ENCODE measurements at places on chromosomes 3 and 15.

GRCh38 chr3:94525043-94525442, 462.2 kb downstream of the NSUN3 start:
- no peak for DNase-seq

DNA sequence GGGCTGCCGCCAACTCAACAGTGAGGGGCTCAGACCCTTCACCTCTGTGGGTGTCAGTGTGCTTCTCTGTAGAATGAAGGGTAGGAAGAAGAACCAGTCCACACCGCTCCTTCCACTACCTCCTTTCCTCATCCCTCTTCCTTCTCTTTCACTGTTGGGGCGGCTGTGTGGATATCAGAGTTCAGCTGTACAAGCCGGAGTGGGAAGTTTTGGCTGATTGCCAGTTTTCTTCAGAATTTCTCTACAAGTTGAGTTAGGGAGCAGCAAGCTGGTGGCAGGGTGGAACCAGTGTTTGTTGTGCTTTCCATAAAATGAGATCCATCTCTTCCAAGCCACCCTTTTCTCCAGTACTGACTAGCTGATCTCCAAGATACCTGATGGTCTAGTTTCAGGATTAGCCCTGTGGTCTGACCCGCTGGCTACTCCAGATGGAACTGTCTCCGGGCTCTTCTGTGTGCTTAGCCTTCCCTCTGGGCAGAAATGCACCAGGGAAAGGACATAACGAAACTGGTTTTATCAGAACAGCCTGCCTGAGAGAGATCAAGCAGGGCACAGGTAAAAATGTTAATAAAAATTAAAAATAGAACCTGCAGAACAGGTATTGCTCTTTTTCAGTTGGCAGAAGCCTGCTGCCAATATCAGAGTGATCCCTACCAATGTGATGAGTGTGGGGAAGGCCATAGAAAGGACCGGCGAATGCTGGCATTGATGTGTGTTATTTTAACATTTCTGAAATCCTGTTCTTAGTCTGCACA, 169.9 kb upstream of the TSC22D2 start:
- no peak for DNase-seq

- DNase-seq = no peak
Observed at GRCh38 chr15:69161079-69161877, 843 bp downstream of the GLCE start.

- DNase-seq = no peak
Observed at GRCh38 chr3:74067296-74067695, 442.6 kb upstream of the PDZRN3 start.

DNA sequence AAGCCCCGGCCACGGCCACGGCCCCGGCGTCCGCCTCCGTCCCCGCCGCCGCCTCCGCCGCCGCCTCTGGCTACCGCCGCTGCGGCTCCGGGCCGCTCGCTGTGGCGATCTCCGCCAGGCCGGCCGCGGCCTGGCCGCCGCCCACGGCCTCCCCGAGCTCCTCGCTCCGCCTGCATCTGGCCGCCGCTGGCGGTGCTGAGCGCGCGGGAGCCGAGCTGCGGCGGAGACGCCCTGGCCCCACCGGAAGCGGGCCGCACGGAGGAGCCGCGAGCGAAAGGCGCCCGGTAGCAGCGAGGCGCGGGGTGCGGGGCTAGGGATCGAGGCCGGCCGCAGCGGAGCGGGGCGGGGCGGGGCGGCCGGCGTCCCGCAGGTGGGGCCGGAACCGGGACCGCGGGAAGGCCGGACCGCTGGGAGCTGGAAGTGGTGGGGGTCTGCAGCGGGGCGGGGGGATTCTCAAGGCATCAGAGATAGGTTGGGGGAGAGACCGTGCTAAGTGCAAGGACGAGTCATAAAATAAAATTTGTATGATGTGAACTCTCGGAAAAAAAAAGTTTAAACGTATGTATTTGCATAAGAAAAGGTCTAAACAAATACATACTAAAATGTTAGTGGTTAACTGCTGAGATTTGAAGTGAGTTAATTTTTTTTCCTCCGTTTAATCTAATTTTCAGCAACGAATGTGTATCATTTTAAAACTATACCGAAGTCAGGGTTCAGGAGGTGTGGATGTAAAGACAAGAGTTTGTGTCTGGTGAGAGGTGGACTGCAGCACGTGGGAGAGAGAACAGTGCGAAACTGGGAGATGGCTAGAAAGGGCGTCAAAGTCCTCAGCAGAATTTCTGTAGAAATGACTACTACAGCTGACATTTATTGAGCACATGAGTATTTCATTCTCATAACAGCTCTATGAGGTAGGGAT, at the start of gene AVEN:
Gene AVEN, minus strand, starts transcription at position 334 of the 919 bp plus-strand sequence. Its CDS starts 158 bp downstream, at position 176.
- DNase-seq = no peak

DNA sequence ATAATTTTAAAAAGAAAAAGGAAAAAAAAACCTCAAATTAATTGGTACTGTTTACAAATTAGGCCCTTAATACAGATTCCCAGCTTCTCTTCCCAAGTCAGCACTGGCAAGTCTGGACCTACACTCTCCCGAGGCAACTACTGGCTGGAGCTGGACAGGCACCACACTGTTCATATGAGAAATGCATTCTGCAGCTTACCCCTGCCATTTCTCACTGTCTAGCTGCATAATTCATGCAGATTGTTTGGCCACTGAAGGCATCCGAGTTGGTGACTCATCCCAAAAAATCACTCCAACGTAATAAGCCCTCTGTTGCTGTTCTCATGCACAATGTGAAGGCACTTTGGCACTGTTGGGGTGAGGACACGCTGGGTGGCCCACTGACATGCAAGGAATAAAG, 45.3 kb downstream of the ROPN1B start:
- no peak for DNase-seq

DNA sequence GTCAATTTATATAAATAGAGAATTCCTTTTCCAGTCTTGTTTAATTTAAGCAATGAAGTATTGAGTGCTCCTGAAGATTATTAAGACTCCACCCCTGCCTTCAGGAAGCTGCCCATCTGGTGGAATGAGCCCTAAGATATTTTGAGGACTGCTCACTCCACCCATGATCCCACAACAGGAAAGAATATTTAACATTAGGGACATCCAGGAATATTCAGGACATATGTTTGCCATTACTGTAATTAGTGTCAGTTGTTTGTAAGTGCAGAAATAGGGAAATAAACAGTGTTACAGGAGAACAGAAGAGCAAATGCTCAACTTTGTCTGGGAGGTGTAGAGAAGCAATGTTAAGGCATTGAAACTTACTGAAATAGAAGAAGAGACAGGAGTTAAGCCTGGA, 375.0 kb downstream of the ROBO2 start:
- no peak for DNase-seq

DNA sequence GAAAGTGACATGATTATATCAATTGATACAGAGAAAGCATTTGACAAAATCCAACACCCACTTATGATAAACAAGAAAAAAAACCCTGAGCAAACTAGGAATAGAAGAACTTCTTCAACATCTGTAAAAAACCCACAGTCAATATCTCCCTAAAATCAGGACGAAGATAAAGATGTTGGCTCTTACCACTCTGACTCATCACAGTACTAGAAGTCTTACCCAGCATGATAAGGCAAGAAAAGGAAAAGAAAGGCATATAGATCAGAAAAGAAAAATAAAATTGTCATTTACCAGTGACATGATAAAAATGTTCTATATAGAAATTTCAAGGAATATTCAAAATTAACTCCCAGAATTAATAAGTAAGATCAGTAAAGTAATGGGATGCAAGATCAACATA, 7.2 kb upstream of the FBXW12 start:
- no peak for DNase-seq

DNA sequence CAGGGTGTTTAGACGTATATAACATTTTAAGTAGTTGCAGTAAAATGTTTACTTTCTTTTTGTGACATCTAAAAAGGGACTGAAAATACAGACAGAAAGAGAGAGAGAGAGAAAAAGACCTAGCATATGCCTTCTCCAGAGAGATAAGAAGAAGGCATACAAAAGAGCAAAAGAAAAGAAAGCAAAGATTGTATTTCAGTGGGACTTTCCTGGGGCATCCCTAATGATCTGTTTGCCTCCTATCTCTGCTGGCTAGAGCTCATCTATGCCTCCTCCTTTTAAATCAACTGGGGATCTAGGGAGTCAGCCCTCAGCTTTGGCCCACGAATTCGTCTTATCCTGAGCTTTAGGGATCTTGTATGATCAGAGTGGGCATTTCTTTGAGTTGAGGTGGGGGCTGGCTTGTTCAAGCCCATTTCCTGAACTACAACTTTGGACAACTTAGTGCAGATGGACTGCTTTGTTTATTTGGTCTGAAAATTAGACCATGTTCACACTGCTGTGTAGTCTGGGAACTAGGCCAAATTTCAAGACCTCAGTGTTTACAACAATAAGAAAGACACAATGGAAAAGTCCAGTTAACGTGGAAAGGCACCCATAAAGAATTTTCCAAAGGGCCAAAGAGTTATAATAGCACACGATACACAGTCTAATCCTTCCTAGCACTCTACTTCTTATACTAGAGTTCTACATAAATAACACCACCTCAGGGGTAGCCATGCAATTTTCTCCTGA, 61.0 kb downstream of the ATP8B4 start:
- no peak for DNase-seq

GRCh38 chr15:57445872-57446271, 69.6 kb downstream of the CGNL1 start:
- no peak for DNase-seq

GRCh38 chr15:40323953-40324937, 753 bp downstream of the INAFM2 start:
- no peak for DNase-seq

DNA sequence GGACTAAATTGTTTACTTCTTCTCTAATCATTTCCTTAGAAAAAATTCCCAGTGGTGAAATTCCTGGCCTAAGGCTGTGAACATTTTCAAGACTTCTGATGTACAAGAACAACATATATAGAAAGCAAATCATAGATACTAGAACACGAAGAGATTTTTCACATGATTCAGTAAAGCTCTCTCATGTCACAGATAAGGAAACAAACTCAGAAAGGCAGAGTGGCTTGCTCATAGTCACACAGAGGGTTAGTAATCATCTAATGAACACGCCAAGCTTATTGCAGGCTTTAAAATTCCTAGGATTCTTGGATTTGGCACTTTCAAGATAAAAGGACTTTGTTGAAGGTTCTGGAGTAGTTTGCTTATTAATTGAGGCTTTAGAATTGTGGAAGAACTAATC, 26.2 kb downstream of the CRTAP start:
- DNase-seq = no peak

GRCh38 chr3:152328841-152329240, 60.1 kb downstream of the MBNL1 start:
- peak; percentile 54 for DNase-seq

DNA sequence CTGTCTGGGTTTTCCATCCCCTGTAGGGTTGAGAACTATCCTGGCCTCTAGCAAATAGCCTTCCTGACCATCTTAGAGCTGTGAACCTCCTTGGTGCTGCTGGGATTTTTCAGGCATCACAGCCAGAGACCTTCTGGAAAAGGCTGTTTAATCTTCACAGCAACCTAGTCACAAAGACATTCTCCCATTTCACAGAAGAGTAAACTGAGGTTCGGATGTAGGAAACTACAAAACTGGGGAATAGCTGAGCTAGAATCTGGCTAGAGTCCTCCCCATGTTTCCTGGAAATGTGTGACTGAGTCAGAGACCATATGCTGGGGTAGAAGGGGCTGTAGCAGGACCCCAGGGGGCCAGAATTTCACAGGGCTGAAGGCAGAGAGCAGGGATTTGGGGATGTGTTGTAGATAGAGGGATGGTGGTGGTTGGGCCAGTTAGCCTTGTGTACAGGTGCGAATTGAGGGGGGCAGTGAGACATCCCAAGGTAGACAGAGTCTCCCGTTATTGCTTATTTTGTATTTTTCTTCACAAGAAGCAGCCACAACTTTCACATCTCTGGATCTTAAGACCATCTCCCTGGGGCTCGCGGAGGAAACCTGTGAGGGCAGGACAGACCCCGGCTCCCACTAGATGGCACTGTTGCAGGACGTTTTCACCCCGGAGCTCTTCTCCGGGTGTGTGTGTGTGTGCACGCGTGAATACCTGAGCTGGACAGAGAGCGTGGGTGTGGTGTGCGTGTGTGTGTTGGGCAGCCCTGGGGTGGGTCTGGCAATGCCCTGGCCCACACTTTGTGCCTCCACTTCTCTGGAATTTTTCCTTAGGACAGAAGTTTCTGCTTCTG, 66.9 kb upstream of the PRR23C start:
- no peak for DNase-seq

DNA sequence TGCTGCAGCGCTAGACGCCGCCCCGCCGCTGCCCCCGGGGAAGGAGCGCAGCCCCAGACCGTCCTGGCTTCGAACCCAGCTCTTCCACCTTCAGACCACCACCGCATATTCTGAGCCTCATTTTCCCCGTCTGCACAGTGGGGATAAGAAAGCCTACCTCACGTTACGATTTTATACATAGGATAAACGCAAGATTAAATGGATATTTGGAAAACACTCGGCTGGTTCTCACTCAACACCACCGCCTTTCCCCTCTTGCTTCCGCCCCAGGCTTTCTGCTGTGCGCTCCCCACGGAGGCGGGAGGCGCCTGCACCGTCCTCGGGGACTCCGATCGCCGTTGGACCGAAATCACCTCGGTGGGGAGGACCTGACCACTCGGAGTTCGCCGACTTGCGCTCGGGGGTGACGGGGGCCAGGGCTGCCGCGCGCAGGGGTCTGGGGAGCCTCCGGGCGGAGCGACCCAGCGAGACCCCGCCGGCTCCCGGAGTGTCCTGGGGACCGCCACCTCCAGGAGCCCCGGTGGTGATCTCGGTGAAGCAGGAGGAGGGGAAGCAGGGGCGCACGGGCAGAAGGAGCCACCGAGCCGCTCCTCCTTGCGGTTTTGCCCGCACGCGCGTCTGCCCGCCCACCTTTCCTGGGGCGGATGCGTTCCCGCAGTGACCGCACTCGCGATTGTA, 4.0 kb downstream of the FBXL22 start:
- DNase-seq = no peak

DNA sequence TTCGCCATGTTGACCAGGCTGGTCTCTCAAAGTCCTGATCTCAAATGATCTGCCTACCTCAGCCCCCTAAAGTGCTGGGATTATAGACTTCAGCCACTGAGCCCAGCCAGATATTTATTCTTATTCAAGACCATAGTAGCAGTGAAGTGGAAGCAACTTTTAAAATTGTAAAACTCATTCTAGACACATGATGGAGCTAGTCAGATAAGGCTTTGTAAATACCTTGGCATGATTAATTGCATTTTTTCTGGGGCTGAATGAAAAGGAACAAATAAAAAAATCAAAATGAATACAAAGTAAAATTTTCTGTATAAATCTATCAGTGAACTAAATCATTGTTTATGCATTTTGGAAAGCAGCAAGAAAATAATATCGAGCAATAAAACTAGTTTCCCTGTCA, 4.1 kb upstream of the MYO1E start:
- DNase-seq = no peak

Data from kidney epithelial cell (primary cell).